ENCODE measurements at places on chromosomes 16 and 17. TPM values are rescaled to one million over a fixed set of nuclear protein-coding genes. Genes with fewer than 3 reads are reported as not detected.

The FBXO39 gene
- 0.51 TPM for total RNA-seq

The MYL11 gene
- 0.91 TPM for total RNA-seq

The MEOX1 gene
- total RNA-seq: 5.5 TPM

The TSPAN10 gene
- total RNA-seq: 1.1 TPM

The DRG2 gene
- 58.5 TPM for total RNA-seq

The PRR29 gene
- 1.1 TPM for total RNA-seq

The DBF4B gene
- total RNA-seq: 6.6 TPM

The PPP1R27 gene
- total RNA-seq: not detected

Measured in T-cell (primary cell).